ENCODE measurements at places on chromosomes 6 and 20.

- no peak for DNase-seq
Observed at GRCh38 chr20:47879771-47880170, 94.5 kb upstream of the SULF2 start.

DNA sequence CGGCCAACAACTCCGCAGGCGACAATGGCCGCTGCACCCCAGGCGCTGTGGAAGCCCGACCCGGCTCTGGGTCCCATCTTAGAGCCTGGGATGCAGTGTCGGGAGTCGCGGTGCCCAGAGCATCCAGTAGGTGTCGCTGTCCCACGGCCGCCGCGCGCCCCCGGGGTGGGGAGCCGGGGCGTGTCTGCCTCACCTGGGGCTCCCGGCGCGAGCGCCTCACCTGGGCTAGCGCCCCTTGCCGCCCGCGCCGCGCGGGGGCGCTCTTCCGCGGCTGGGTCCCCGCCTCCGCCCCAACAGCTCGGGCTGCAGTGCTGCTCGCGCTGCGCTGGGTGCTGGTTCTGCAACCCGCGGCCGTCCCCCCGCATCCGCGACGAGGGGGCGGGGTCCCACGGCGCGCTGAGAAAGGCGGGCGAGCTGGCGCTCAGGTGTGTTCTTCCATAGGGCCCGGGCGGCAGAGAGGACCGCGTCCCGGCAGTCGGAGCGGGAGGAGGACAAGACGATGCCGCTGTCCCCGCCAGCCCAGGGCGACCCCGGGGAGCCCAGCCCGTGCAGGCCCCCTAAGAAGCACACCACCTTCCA is at the start of gene CRYBG1:
Gene CRYBG1, plus strand, starts transcription at position 308 of the 579 bp plus-strand sequence. Its CDS starts 192 bp downstream, at position 500.
- no peak for DNase-seq

GRCh38 chr6:129641344-129641743 is 68.6 kb downstream of the ARHGAP18 start:
- DNase-seq = no peak

DNA sequence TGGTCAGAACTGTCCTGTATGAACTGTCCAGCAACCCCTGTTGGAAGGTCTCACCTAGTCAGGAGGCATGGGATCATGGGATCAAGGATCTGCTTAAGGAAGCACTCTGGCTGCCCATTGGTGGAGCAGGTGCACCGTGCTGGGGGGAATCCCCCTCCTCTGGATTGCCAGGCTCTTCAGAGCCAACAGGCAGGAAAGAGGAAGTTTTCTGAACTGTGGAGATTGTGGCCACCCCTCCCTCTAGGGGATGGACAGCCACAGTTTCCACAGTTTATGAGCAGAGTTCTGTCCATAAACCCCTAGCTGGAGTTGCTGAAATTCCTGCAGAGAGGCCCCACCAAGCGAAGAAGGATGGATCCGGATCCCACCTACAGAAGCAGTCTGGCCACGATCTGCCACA is 13.0 kb upstream of the HLA-DQB1 start:
- DNase-seq = no peak

- DNase-seq = no peak
Observed at GRCh38 chr20:35490736-35491181, 35.4 kb downstream of the CEP250 start.

DNA sequence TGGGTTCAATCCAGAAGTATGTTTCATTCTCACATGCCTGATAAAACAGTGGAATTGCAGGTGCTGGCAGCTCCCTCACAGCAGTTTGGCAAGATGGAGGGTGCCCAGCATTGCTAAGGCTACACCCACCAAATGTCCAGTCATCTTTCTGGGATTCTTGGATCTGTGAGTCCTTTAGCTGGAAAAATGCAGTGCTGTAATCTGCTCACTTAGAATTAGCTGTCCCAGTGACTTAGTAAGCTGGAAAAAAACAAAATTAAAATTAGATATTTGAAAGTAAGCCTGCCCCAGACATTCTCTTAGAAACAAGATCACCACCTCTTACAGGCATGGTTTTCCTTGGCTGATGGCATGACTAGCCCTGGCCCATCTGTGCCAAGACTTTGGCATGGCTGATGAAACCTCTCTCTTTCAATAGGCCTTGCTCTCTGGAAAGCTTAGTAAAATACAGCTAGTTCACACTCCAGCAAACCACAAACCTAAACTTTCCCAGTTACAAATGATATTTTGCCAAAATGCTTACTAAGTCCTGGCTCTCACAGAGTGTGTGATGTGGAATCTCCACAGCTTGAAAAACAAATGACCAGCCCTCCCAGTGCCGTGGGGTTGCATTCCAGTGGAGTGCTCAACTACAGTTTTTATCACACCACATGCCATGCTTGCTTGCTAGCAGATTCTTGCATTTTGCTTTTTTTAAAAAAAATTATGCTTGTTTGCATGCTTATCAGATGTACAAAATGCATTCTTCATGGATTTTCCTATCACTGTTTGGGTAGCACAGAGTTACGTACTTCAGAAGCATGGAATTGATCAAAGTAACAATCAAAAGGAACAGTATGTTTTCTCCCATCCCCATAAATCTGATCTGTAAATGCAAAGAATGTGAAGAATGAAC is 261.5 kb downstream of the EYA4 start:
- no peak for DNase-seq

DNA sequence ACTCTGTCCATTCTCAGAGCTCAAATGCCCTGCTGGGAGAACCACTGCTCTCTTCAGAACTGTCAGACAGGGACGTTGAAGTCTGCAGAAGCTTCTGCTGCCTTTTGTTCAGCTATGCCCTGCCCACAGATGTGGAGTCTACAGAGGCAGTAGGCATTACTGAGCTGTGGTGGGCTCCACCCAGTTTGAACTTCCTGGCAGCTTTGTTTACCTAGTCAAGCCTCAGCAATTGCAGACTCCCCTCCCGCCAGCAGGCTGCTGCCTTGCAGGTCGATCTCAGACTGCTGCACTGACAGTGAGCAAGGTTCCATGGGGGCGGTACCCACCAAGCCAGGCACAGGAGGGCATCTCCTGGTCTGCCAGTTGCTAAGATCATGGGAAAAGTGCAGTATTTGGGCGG is 21.8 kb upstream of the UFL1 start:
- DNase-seq = no peak

GRCh38 chr20:56925831-56926170 is 296.7 kb downstream of the TFAP2C start:
- no peak for DNase-seq

- DNase-seq = no peak
Observed at GRCh38 chr6:125107896-125108295, 45.7 kb upstream of the TPD52L1 start.

DNA sequence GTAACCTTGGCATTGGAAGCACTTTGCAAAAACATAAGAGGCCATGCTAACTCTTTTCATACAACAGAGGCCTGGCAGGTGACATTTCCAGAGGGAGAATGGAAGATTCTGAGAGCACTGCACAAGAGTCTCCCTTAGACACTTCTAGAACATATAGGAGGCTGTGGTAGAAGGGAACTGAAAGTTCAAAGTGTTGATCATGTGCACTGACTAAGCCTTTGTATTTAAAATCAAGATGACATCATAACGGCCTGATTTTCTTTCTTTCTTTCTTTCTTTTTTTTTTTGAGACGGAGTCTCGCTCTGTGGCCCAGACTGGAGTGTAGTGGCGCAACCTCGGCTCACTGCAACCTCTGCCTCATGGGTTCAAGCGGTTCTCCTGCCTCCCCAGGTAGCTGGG is 26.8 kb upstream of the DNAAF9 start:
- no peak for DNase-seq

DNA sequence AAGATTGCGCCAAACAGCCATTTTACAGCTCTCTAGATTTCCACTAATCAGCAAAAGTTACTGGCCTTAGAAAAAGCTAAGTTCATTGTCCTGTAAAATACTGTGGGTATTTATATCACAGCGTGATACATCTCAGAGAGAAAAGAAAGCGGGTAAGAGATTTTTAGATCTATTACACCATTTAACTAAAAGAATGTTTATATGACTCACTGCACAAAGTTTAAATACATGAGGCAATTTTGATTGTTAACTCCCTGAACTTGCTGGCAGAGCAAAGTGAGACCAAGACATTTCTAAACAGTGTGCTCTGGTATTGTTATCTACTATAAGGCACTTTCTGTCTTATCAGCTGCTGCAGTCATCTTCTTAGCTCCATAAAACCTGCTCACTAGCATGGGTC is 314.3 kb downstream of the EPHA7 start:
- DNase-seq = no peak

DNA sequence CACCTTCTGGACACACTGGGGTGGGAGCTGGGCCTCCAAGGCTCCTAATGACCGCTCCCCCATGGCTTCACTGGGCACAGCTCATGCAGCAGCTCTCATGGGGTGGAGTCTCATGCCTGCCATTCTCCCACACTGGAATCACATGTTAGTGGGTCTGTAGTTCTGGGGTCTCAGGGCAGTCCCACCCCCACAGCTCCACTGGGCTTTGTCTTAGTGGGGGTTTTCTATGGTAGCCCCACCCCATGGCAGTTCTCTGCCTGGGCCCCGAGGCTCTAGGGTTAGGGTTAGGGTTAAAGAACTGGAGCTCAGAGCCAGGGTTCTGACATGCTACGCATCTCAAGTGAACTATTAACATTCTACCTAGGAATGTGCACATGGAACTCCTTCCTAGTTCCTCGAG is 139.0 kb downstream of the PCSK2 start:
- DNase-seq = no peak

- DNase-seq = no peak
Observed at GRCh38 chr6:1579096-1579495, 30.6 kb upstream of the FOXC1 start.

DNA sequence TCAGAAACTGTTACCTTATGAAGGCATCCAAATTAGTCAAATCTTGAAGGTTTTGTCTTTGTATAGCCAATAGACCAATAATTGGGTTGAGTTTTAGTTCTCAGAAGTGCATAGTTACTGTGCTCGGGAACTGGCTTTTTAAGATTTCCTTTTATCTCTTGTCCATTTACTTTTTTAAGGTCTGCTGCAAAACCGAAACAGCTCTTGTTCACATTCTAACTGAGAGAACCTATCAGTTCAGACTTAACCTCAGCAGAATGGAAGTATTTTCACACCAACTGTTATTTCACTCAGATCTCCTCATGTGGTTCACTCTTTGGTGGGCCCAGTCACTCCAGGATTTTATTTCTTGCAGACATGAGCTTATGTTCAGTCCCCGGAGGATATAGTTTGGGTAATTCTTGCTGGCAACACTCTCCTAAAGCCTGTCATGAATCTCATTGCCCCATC is 55.5 kb downstream of the TPBG start:
- no peak for DNase-seq

DNA sequence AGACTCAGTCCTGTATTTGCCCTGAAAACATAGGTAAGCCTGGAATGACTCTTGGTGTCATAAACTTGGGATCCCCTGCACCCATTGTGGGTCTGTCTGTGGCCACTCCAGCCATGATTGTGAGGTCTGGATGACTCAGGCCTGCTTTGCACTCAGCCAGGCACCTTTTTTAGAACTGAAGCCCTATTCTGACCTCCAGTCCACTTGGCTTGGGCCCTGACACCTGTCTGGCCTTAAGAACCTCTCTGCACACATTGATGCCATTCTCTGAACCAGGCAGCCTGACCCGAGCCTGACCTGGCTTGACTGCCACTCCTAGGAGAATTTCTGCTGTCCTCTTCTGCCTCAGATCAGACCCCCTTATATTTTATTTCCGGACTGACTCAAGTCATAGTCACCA is 383.7 kb downstream of the MAFB start:
- DNase-seq = no peak

GRCh38 chr6:43338243-43338642 is 29.6 kb upstream of the CRIP3 start:
- DNase-seq = no peak

- DNase-seq = no peak
Observed at GRCh38 chr20:49620364-49621240, 52.7 kb upstream of the PTGIS start.

GRCh38 chr6:72677740-72678139 is 55.9 kb downstream of the KCNQ5 start:
- no peak for DNase-seq

- DNase-seq = no peak
Observed at GRCh38 chr6:149484733-149485700, at the start of gene ZC3H12D. ZC3H12D (minus strand) TSS chr6:149485014; CDS start chr6:149474543, 10,471 bp downstream.

- no peak for DNase-seq
Observed at GRCh38 chr20:4548552-4548951, 173.2 kb upstream of the PRND start.

DNA sequence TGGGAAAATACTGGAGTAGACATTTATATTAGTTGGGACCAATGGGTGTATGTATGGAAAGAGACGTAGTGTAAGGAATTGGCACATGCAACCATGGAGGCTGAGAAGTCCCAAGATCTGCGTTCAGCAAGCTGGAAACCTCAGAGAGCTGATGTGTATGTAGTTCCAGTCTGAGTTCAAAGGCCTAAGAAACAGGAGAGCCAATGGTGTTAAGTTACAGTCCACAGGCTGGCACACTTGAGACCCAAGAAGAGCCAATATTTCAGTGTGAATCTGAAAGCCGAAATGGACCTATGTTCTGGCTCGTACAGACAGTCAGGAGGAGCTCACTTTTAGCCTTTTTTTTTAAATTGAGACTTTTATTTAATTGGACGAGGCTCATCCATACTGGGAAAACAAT is 244.2 kb downstream of the CDKAL1 start:
- no peak for DNase-seq

Measured in cortex of kidney (tissue), 1 donor.